ENCODE measurements at places on chromosomes 5 and 9.

DNA sequence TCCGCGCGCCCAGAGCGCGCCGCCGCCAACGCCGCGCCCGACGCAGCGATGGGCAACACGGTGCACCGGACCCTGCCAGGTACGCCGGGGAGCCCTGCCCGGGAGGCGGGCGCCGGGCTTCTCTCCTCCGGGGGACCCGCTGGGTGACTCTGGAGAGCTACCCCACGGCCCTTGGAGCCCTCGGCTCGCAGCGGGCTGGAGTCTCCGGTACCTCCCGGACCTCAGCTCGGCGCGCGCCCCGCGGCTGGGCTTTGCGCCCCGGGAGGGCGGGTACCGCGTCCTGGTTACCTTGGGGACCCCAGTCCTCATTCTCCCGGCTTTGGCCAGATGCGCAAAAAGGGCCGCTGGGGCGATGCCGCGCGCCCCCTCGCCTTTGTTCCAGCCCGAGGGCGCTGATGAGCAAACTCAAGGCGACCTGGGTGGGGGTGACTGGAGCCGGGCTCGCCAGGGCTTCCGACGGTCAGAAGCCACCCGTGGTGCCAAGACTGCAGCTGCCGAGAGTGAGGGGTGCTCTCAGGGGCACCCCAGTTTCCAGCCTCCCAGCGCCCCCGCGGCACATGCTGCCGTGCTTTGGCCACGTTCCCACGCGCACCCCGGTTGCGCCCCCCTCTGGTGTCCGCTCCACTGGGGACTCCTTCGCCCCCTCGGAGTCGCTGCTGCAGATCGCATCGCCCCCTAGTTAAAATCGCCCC lies 442 bp downstream of the NEURL1B start:
- DNase-seq, result no peak

GRCh38 chr5:59562756-59563389 lies 330.7 kb downstream of the PDE4D start:
- no peak for DNase-seq

DNA sequence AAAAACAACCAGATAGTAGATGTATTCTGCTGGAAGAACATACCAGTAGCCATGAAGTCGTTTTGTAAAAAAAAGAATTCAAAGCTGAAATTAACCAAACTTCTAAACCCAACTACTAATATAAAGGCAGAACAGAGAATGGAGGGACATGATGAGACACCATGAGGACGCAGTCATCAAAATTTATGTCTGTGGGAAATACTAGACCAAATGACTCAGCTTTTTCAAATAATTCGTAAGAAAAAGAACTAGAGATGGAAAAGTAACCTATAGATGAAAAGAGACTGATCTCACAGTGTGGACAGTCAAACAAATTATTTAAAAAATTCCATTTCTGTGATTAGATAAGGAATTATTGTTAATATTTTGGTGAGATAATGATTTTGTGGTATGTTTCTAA lies 10.3 kb downstream of the TTC23L start:
- DNase-seq, result no peak

DNA sequence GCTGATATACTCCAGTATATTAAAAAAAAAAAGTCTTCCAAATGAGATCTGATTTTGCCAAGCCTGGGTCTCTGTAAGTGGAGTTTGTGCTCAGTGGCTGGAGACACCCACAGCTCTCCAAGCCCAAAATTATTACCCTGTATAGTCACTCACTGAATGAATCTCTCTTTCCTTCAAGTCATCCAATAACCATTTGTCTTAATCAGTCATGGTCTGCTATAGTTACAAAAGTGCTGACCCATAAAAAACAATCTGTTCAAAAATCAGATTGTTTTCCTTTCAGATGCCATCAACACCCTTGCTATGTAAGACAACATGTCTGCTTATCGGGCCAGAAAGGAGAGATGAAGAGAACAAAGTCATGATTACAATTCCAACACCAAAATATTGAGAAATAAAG lies 159.4 kb upstream of the FST start:
- DNase-seq, result no peak

DNA sequence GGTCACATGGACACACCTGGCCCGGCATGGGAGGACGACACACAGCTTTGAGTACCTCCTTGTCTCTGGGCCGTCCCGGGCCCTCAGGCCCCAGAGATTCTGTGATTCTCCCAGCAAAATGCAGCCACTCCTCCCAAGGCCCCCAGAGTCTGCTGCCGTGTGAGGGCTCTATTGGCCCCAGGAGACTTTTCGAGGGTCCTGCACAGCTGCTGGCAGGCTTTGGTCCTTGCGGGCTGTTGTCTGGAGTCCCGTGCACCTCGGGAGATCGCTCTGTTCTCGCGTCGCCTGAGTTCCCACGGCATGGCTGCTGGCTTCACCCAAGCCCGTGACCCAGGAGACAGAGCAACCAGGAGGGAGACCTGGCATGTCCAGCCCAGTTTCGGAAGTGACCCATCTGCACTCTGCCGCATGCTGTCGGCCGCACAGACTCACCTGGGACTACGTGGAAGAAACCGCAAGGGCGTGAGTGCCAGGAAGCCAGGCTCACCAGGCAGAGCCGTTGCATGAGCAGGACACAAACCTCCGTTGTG lies 46.8 kb upstream of the NKD2 start:
- DNase-seq, result no peak

GRCh38 chr5:139838381-139839197 lies 43.0 kb downstream of the PSD2 start:
- no peak for DNase-seq

- DNase-seq, result no peak
These were observed 59.0 kb downstream of the USP20 start for GRCh38 chr9:129894120-129894823.

GRCh38 chr5:95841914-95842812 lies 19.6 kb upstream of the GLRX start:
- no peak for DNase-seq

DNA sequence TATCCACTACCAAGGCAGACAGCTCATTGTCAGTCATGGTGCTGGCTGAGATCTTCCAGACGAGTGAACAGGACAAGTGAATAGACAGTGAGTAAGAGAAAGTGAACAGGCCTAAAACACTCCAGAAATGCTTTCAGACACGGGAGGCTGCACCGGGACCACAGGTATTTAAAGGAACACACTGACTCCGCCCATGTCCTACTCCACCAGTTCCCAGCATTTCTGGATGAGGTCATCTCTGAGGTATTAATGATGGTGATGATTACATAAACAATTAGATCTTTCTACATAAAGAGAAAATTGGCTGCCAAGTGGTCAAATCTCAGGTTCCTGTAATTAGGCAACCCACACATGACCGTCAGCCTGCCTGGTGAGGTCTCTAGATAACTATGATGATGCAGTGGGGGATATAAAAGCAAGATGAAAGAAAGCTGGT lies at the start of gene ACTBL2:
ACTBL2 (minus strand) TSS at position 141 of the 436 bp plus-strand sequence; CDS start at position 37, 104 bp downstream.
- DNase-seq, result no peak

- no peak for DNase-seq
These were observed 213.6 kb downstream of the GDNF start for GRCh38 chr5:37626266-37626665.

Data from mesothelial cell of epicardium (in vitro differentiated cells).